ENCODE measurements at places on chromosomes 1 and 21. TPM values are rescaled to one million over a fixed set of nuclear protein-coding genes. Genes with fewer than 3 reads are reported as not detected.

DNA sequence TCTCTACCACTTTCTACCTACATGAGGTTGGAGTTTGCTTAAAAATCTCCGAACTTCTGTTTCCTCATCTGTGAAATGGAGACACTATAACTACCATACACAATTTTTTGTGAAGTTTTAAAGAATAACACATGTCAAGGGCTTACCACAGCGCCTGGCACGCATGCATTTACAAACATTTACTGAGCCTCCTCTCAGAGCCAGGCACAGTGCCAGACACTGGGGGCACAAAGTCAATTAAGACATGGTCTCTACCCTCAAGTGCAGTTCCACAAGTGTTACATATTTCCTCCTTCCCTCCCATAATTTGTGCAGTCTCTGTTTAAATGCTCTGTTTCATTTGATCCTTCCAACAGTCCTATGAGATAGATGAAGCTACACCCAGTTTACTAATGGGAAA is 356.4 kb upstream of the ESRRG start:
- DNase-seq, result no peak
- H3K36me3 ChIP-seq, result no peaks in the 10 kb centered on the region
- no peak overlapping the region for H3K27ac ChIP-seq
- H3K4me1 ChIP-seq, result no peaks in the 10 kb centered on the region
- no peak overlapping the region for H3K4me3 ChIP-seq

- H3K4me1 ChIP-seq, result no peaks in the 10 kb centered on the region
- H3K27me3 ChIP-seq, result no peaks in the 10 kb centered on the region
- H3K36me3 ChIP-seq, result no peaks in the 10 kb centered on the region
- DNase-seq, result no peak
Observed at GRCh38 chr21:23245255-23245654, 2247.0 kb downstream of the NCAM2 start.

DNA sequence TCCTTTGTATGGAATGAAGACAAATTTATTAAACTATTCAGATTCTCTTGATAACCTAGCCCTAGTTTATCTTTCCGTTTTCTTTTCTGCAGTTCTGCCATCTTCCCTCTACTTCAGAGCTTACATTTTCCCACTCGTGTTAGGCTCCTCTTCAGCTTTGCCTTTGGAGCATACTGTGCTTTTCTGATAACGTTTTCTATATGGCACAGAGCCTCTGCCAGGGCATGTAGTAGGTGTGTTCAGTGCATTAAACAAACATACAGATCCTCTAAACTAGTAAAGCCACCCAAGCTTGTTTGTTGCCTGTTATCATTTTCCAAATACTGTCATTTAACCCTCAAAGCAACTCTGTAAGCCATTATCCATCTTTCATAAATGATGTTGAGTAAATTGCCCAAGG is 25.1 kb downstream of the DYRK1A start:
- peak overlapping the region; percentile 19 for H3K4me3 ChIP-seq
- no peaks in the 10 kb centered on the region for H3K27me3 ChIP-seq
- no peaks in the 10 kb centered on the region for H3K36me3 ChIP-seq
- no peak for DNase-seq

GRCh38 chr1:11738783-11739182 is 2.8 kb downstream of the AGTRAP start:
- H3K27me3 ChIP-seq, result no peaks in the 10 kb centered on the region
- no peaks in the 10 kb centered on the region for H3K36me3 ChIP-seq
- no peak for DNase-seq
- peaks cover 65% of the 10 kb centered on the region for H3K4me1 ChIP-seq
- H3K27ac ChIP-seq, result no peak overlapping the region

DNA sequence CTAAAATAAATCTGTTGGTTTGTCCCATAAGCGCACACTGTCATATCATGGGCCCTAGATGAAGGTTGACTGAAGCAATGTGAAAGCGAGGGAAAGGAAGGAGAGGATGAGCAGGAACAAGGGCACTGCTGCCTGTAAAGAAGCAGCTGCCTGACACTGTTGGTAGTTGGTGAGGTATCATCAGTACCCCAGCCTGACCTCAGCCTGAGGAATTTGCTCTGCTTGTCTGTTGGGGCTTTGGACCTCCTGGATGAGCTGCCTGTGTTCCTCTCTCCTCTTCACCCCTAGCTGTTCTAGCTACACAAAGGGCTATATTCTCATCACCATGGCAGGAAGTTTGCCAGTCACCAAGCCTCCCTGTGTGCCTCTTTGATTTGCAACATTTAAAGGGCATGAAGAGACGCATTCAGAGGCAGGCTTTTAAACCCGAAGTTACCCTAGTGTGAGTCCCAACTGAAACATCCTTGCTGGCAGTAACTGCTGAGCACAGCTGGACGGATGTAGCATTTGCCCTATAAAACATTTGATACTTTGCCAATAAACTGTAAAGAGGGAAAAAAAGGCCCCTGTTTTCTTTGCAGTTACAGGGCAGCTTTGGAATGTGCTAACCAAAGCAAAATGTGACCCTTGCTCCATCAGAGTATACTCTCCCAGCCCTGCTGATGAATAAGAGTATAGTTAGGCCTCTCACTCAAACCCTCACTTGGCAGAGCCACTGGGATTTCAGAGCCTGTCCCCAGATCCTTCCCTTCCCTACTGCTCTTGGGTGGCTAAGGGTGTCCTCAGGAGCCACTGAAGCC is 22.2 kb upstream of the SPATA6 start:
- H3K27me3 ChIP-seq, result no peaks in the 10 kb centered on the region
- no peak overlapping the region for H3K27ac ChIP-seq
- H3K36me3 ChIP-seq, result no peaks in the 10 kb centered on the region
- H3K4me1 ChIP-seq, result no peaks in the 10 kb centered on the region

DNA sequence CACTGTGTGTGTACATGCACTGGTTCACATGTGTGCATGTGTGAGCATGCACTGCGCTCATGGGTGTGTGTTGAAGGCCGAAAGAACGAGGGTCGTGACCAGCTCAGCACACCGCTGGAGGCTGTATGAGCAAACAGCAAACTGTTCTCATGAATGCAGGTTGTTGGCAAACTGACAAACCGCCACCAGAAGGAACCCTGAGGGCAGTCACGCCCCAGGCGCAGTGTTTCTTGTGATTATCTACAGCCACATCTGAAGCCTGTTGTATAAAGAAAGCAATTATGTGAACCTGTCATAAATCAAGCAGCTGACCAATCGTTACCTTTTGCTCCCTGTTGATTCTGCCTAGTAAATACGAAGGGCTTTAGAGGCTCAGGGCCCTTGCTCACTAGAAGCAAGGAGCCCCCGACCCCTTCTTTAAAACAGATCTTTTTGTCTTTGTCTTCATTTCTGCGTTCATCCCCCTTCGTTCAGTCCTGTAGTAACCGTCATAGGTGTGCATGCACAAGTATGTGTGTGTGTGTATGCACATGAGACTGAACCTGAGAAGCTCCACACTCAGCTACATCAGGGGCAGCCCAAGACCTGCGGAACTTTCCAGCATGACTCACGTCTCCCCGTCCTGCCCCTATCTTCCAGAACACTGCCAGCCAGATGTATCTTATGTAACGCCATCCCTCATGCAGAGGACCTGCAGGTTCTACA is 16.8 kb upstream of the RIPK4 start:
- no peaks in the 10 kb centered on the region for H3K36me3 ChIP-seq
- no peak for DNase-seq
- H3K27ac ChIP-seq, result no peak overlapping the region
- peaks cover 24% of the 10 kb centered on the region for H3K27me3 ChIP-seq

DNA sequence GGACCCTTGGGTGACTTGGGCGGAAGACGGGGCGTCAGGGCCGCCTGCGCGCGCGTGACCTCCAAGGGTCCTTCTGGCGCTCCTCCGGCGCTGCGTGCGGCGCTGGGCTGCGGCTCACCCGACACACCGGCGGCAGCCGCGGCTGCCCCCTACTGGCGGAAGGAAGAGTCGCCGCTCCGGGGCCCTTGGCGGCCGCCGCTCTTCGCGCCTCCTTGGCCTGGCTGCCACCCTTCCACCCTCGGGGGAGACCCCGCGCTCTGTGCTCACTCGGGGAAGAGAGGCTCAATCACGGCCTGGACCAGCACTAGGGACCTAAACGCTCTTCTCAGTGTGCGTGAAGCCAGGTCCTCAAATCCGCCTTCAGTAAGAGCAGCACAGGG is 89.7 kb downstream of the DMRTA2 start:
- H3K27ac ChIP-seq, result peak overlapping the region; percentile 20
- no peaks in the 10 kb centered on the region for H3K36me3 ChIP-seq
- H3K4me1 ChIP-seq, result no peaks in the 10 kb centered on the region
- DNase-seq, result peak; percentile 16

DNA sequence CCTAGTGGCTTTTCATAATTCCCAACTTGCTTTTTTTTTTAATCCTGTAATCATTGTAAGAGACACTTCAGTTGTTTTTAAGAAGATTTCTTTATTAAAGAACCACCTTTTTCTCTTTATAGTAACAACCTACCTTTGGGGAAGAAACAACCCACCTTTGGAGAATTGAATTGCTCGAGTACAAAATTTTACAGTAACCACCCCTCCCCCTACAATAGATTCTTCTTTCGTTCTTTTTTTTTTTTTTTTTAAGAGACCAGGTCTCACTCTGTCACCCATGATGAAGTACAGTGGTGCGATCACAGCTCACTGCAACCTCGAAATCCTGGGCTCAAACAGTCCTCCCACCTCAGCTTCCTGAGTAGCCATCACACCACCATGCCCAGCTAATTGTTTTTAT is 2.1 kb upstream of the LRRC40 start:
- H3K27me3 ChIP-seq, result no peaks in the 10 kb centered on the region
- H3K27ac ChIP-seq, result peak overlapping the region; percentile 38
- H3K4me3 ChIP-seq, result no peak overlapping the region
- no peak for DNase-seq
- peaks cover 35% of the 10 kb centered on the region for H3K4me1 ChIP-seq
- peaks cover 7% of the 10 kb centered on the region for H3K36me3 ChIP-seq

- H3K4me1 ChIP-seq, result no peaks in the 10 kb centered on the region
- no peak overlapping the region for H3K27ac ChIP-seq
- no peak for DNase-seq
- H3K36me3 ChIP-seq, result no peaks in the 10 kb centered on the region
- no peak overlapping the region for H3K4me3 ChIP-seq
- H3K27me3 ChIP-seq, result no peaks in the 10 kb centered on the region
Observed at GRCh38 chr1:203915811-203916210, 54.4 kb downstream of the SNRPE start.

DNA sequence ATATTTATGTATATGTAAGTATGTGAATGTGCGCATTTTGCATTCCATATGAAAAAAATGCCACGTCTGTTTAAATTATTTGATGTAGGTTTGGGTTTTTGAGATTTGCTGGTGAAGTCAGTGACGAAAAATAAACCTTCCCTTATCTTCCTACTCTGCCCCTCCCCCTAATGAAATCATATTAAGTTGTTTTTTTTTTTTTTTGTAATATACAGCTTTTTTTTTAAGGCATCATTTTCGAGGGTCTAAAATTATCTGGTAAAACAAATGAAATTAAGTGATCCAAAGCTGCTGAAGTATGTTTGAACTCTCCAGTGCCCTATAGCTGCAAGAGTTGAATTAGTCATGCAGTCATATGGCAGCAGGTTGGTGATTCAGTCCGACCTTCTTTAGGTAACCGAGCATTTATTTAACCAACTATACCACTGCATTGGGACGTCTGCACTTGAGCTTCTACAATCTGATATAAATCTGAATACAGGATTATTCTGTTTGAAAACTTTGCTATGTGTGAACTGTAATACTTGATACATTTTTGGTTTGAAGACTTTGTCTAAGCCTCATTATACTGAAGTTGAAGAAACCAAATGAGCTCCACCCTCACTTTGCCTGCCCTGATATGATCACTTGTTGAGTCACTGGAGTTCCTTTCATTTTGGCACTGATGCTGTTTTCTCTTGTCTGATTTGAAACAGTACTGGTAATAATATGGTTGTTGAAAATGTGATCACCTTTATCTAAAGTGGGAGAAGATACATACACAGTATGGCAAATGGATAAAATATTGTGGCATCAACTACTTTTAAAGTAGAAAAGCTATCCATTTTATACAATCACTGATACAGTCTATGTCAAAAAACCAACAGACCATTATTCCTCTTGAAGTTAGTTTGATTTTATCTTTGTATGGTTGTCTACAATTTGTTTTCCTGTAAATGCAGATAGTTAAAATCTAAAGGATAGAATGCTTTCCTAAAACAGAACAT is 11.7 kb downstream of the PDIK1L start:
- H3K27me3 ChIP-seq, result no peaks in the 10 kb centered on the region
- H3K27ac ChIP-seq, result peak overlapping the region; percentile 51
- H3K4me1 ChIP-seq, result peaks cover 29% of the 10 kb centered on the region
- no peak overlapping the region for H3K4me3 ChIP-seq

DNA sequence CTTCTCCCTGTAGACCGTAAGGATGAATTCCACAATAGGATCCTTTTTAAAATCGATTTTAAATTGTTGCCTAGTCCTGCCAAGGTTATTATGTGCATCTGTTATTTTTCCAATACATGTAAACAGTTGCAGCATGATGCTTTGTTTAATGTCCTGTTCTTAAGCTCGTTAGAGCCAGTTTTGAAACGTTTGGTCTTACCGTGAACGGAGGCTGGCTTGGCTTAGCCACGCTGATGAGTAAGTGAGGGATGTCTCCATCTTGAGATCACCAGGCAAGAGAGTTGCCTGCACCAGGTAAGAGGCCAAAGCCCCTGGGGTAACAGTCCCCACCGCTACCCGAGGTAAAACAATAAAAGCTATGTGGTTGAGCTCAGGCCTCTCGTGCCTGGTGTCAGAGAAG is 17.3 kb downstream of the CSTB start:
- DNase-seq, result no peak
- no peak overlapping the region for H3K27ac ChIP-seq
- H3K4me1 ChIP-seq, result no peaks in the 10 kb centered on the region
- H3K27me3 ChIP-seq, result no peaks in the 10 kb centered on the region
- H3K36me3 ChIP-seq, result peaks cover 5% of the 10 kb centered on the region

DNA sequence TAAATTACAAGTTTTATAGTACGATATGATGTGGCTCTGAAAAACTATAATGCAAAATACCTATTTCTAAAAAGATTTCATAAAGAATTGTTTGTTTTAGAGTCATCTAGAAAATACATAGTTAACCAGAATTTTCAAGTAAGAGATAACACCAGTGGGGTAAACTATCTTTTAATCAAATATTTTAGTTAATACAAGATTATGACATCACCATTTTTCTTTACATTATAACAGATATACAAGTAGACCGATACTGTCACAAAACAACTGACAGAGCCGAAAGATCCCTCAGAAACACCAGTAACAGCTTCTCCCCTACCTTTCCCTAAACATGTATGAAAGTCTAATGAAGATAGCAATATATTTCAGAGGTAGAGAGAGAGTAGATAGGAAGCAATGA is 54.2 kb downstream of the EPS15 start:
- DNase-seq, result no peak
- no peak overlapping the region for H3K4me3 ChIP-seq
- no peaks in the 10 kb centered on the region for H3K27me3 ChIP-seq
- no peaks in the 10 kb centered on the region for H3K36me3 ChIP-seq

DNA sequence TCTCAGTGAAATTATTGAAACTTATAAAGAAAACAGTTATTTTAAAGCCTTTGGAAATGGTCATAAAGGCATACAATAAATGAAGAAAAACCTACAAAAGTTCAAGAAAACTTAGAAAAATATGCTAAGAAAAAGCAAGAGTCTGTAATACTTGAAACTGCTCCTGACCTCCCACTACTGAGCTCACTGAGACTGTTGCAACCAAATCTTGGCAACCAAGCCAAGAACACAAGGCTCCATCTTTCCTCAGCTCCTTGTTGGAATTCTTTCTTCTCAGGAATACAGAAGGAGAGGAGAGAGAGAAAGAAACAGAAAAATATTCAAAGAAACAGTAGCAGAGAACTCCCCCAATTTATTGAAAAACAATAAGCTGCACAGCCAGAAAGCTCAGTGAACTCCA is 160.5 kb downstream of the RASAL2 start:
- H3K36me3 ChIP-seq, result no peaks in the 10 kb centered on the region
- H3K4me1 ChIP-seq, result no peaks in the 10 kb centered on the region
- no peak overlapping the region for H3K27ac ChIP-seq
- DNase-seq, result no peak
- H3K4me3 ChIP-seq, result no peak overlapping the region

Gene C4BPA
- not detected for total RNA-seq

Gene CYYR1
- total RNA-seq, result not detected

Gene HFM1
- not detected for total RNA-seq

Measured in CD8-positive, alpha-beta memory T cell (primary cell).